ENCODE measurements at places on chromosomes 6 and 20. TPM values are rescaled to one million over a fixed set of nuclear protein-coding genes. Genes with fewer than 3 reads are reported as not detected.

The UCKL1 gene
- polyA plus RNA-seq: 54.4 TPM

The KCNQ2 gene
- polyA plus RNA-seq: not detected

The RFX6 gene
- polyA plus RNA-seq: not detected

The LPA gene
- polyA plus RNA-seq: 0.01 TPM

The BFSP1 gene
- polyA plus RNA-seq: 1.5 TPM

The RALGAPA2 gene
- 8.4 TPM for polyA plus RNA-seq

The MYLK4 gene
- 0.38 TPM for polyA plus RNA-seq

The ABCF1 gene
- polyA plus RNA-seq: 60.6 TPM

- DNase-seq: no peak
- H3K4me1 ChIP-seq: no peaks in the 10 kb centered on the region
- H3K4me3 ChIP-seq: no peak overlapping the region
- H3K27ac ChIP-seq: no peak overlapping the region
- no peaks in the 10 kb centered on the region for H3K36me3 ChIP-seq
These were observed 110.0 kb downstream of the GPX5 start for GRCh38 chr6:28635547-28636158.

DNA sequence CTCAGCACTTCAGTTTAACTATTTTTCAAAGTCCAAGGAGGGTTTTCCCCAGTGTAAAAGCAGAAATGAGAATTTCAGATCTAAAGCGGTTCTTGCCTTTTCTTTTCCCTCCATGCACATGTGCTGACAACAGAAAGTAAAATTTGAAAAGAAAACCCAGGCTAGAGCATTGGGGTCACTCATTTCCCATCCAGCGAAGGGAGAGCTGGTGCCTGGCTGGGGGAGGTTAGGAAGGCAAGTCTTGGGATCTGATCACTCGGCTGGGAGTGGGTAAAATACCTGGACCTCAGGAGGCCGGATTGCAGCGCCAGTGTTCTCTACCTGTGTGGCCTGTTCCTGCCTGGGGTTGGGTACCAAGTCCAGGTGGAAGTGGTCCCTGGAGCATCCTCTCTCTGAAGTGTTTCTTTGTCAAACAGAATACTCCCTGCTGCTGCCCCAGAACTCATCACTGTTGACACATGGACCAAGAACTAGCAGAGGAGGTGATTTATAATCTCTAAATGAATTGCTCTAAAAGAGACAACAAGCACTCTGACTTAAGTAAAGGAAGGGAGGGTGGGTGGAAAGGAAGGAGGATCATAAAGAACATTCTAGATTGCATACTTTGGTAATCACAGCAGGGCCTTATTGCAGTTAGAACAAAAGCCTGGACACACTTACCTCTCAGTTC lies 136.0 kb downstream of the MTHFD1L start:
- no peak overlapping the region for H3K4me3 ChIP-seq
- no peaks in the 10 kb centered on the region for H3K27me3 ChIP-seq
- H3K4me1 ChIP-seq: peaks cover 23% of the 10 kb centered on the region
- DNase-seq: no peak
- no peaks in the 10 kb centered on the region for H3K36me3 ChIP-seq

- no peak for DNase-seq
- H3K27ac ChIP-seq: no peak overlapping the region
- no peaks in the 10 kb centered on the region for H3K27me3 ChIP-seq
- no peaks in the 10 kb centered on the region for H3K36me3 ChIP-seq
- no peaks in the 10 kb centered on the region for H3K4me1 ChIP-seq
These were observed 121.9 kb upstream of the AGPAT4 start for GRCh38 chr6:161395716-161396231.

GRCh38 chr6:105507811-105508210 lies 104.9 kb upstream of the PREP start:
- no peak overlapping the region for H3K4me3 ChIP-seq
- no peaks in the 10 kb centered on the region for H3K27me3 ChIP-seq
- no peak for DNase-seq
- H3K27ac ChIP-seq: no peak overlapping the region
- no peaks in the 10 kb centered on the region for H3K4me1 ChIP-seq

- H3K4me1 ChIP-seq: no peaks in the 10 kb centered on the region
- H3K4me3 ChIP-seq: no peak overlapping the region
- no peaks in the 10 kb centered on the region for H3K36me3 ChIP-seq
These were observed 22.1 kb upstream of the CD83 start for GRCh38 chr6:14095437-14095836.

DNA sequence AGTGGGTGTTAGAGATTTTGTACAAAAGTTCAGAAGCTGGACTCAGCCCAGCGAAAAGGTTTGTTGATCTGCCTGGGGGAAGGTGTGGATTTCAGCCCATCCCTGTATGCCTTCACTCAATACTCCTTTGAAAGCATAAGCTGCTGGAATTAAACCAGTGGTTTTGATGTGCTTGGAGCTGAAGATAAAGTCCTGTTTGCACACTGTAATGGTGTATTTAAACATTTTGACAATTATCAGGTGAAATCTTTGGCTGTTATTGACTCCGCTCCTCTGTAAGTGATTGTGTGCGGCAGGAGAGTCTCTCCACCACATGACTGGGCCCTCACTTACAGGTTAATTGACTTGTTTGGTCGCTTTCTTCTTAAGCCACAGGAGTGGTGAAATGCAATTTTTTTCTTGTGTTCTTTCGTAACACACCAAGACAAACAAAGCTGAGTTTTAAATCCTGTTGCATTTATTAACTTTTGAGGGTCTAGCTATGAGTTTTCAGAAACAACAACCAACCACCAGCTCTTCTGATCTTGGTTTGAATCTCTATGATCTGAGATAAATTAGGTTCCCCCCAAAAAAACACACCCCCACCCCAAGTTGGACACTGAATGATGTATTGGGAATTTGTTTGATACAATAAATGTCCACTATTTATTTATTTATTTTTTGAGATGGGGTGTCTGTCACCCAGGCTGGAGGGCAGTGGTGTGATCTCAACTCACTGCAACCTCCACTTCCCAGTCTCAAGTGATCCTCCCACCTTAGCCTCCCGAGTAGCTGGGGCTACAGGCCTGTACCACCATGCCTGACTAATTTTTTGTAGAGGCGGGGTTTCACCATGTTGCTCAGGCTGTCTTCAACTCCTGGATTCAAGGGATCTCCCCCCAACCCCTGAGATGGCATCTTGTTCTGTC lies 46.3 kb upstream of the NCOA3 start:
- no peak overlapping the region for H3K4me3 ChIP-seq
- no peaks in the 10 kb centered on the region for H3K27me3 ChIP-seq
- no peaks in the 10 kb centered on the region for H3K4me1 ChIP-seq
- DNase-seq: no peak
- no peak overlapping the region for H3K27ac ChIP-seq
- H3K36me3 ChIP-seq: no peaks in the 10 kb centered on the region

DNA sequence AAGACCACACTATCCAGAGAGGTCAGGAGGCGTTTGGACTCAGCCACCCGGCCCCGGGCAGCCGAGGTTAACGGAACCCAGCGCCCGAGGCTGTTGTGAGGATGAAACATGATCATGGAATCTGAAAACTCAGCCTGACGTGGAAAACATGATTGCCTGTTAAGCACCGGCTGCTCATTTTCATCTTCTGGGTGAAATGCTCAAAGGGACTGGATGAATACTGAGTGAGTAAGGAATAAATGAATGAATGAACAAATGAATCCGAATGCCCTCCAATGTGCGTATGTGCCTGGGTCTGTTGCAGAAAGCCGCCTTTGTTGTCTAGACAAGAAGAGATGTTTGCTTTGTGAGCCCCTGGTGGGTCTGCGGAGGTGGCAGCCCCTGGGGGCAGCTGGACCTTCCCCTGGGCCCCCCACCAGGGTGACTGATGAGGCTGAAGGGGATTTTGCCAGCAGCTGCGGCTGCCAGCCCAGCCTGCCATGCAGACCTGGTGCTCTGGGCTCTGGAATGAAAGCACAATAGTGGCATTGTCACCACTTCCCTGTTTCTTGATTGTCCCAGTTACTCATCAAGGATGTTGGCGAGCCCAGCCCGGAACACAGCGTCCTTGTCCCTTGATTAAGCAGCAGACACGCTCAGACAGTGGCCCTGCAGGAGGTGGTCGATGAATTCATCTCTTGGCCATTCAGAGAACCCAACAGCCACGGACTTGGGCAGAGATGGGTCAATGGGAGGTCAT lies 211.1 kb downstream of the ANKRD60 start:
- no peaks in the 10 kb centered on the region for H3K27me3 ChIP-seq
- peaks cover 20% of the 10 kb centered on the region for H3K4me1 ChIP-seq
- no peak for DNase-seq
- H3K4me3 ChIP-seq: no peak overlapping the region

DNA sequence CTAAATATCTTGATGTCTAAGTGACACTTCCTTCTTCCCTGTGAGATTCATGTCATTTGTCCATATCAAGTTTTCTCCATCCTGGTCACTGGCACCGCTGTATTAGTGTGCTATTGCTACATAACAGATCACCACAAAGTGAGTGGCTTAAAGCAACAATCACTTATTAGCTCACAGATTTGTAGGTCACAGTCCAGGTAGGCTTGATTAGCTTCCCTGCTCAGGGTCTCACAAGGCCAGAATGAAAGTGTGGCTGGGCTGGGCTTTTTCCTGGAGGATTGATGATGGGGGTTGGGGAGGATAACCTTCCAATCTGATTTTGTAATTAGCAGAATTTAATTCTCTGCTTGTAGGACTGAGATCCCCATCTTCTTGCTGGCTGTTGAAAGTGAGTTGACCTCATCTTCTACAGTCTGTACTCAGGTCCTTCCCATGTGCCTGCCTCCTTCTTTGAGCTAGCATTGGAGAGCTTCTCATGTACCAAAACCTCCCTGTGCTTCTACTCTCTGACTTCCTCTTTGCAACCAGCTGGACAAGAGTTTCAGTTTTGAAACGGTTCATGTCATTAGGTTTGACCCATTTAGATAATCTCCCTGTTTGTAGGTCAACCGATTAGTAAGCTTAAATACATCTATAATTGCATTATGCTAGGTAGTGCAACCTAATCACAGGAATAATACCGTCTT lies 152.4 kb upstream of the MAN1A1 start:
- no peak overlapping the region for H3K4me3 ChIP-seq
- no peaks in the 10 kb centered on the region for H3K36me3 ChIP-seq
- H3K27me3 ChIP-seq: no peaks in the 10 kb centered on the region
- no peaks in the 10 kb centered on the region for H3K4me1 ChIP-seq

GRCh38 chr6:18439581-18439980 lies 52.4 kb downstream of the RNF144B start:
- H3K4me3 ChIP-seq: no peak overlapping the region
- no peaks in the 10 kb centered on the region for H3K27me3 ChIP-seq
- no peaks in the 10 kb centered on the region for H3K36me3 ChIP-seq
- no peaks in the 10 kb centered on the region for H3K4me1 ChIP-seq

GRCh38 chr20:62927128-62927705 lies 912 bp upstream of the DIDO1 start:
- H3K27ac ChIP-seq: no peak overlapping the region
- H3K36me3 ChIP-seq: no peaks in the 10 kb centered on the region
- no peaks in the 10 kb centered on the region for H3K27me3 ChIP-seq
- peaks cover 28% of the 10 kb centered on the region for H3K4me1 ChIP-seq
- no peak for DNase-seq

DNA sequence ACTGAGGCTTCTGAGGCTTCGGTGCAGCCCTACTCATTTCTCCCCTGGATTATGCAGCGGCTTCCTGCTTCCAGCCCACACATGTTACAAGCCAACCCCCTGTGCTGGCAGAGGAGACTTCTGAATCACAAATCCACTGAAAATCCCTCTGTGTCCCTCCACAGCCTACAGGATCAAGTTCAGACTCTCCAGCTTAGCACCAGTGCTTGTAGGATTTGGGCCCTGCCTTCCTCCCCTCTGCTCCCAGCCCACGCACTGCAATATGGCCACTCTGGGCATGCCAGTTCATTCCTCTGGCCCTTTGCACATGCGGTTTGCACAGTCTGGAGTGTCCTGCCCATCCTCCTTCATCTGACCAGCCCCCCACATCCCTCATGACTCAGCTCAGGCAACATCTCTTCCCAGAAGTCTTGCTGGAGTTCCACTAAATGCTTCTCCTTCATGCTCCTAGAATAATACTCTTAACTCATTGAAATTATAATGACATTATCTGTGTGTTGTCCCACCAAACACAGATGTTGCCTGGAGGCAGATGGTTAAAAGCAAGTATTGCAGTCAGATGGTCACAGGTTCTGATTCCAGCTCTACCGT lies 15.9 kb upstream of the MDGA1 start:
- H3K27me3 ChIP-seq: no peaks in the 10 kb centered on the region
- no peak for DNase-seq
- H3K4me1 ChIP-seq: no peaks in the 10 kb centered on the region
- no peak overlapping the region for H3K4me3 ChIP-seq

GRCh38 chr6:158589366-158589765 lies 29.5 kb downstream of the TMEM181 start:
- no peaks in the 10 kb centered on the region for H3K4me1 ChIP-seq
- no peaks in the 10 kb centered on the region for H3K36me3 ChIP-seq
- no peak overlapping the region for H3K27ac ChIP-seq
- no peak overlapping the region for H3K4me3 ChIP-seq
- no peak for DNase-seq

GRCh38 chr6:149271348-149272340 lies 45.9 kb upstream of the TAB2 start:
- no peak overlapping the region for H3K4me3 ChIP-seq
- H3K27ac ChIP-seq: no peak overlapping the region
- H3K4me1 ChIP-seq: no peaks in the 10 kb centered on the region

GRCh38 chr20:47392015-47392720 lies 35.7 kb upstream of the ZMYND8 start:
- H3K27ac ChIP-seq: no peak overlapping the region
- no peak for DNase-seq
- H3K36me3 ChIP-seq: no peaks in the 10 kb centered on the region
- H3K4me1 ChIP-seq: no peaks in the 10 kb centered on the region

- H3K27ac ChIP-seq: no peak overlapping the region
- H3K27me3 ChIP-seq: no peaks in the 10 kb centered on the region
- H3K4me3 ChIP-seq: no peak overlapping the region
- no peaks in the 10 kb centered on the region for H3K36me3 ChIP-seq
- H3K4me1 ChIP-seq: peaks cover 1% of the 10 kb centered on the region
- DNase-seq: no peak
These were observed 13.6 kb upstream of the SSTR4 start for GRCh38 chr20:23021541-23021940.

Data from ovary (tissue), 10 donors.